Stimulated activated CD8-positive, alpha-beta memory T cell treated with anti-CD3 and anti-CD28 coated beads, Interleukin-2, amount 100 ng/mL, for 1 hour (primary cell): ENCODE measurements at places on chromosomes 11 and 22.

- DNase-seq, result no peak
These were observed 27.8 kb upstream of the CSNK2A3 start for GRCh38 chr11:11380883-11381282.

DNA sequence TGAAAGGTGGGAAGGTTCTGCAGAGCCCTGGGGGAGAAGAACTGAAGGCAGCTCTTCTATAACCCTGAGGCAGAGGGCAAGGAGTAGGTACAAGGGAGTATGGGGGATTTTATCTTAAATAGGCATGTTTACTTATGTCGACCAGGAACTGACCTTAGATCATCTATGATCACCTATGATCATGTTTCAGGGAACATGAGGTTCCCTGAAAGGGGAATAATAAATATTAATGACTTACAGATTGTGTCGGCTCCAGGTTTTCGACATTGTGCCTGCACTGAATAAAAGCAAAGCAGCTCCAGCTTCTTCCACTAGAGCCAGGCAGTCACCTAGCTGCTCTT is 9.9 kb downstream of the GSTP1 start:
- no peak for DNase-seq

- DNase-seq, result no peak
These were observed 2.0 kb upstream of the ANKRD42 start for GRCh38 chr11:83191491-83191890.

DNA sequence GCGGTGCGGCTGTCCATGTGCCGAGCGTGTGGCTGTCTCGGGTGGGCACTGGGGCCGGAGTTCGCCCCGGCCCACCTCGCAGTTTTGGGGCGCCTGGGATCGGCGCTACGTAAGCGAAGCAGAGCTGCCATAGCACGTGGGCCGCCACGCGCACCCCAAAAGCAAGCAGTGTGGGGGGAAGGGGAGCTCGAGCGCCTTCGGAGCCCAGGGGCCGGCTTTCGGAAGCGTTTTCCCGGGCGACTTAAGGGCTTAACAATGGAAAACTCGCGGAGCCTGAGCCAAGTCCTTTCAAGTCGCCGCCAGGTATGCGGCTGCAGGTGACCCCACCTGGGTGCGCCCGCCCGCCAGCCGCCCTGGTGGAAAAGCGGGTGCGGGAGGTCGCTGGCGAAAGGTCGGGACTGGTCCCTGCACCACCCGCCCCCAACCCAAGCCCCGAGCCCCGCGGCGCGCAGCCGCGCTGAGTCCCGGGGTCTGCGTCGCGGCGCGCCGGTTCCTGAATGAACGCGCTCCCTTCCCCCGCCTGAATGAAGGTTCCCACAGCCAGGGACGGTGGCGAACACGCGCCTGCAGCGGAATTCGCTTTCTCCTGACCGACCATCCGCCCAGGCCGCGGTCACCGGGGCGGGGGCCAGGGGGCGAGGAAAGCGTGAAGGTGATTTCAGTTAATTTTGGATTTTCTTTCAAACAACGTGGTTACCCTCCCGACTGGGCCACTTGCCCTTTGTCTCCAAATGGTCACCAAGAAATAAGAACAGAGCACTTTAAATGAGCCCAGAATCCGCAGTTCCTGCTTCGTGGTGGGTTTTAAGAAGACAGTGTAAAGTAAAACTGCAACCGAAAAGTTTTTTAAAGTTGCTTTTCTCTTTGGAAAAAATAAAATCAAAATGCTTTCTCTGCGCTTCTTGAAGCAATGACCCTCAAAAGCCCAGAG is 2.8 kb upstream of the CCND1 start:
- DNase-seq, result no peak

DNA sequence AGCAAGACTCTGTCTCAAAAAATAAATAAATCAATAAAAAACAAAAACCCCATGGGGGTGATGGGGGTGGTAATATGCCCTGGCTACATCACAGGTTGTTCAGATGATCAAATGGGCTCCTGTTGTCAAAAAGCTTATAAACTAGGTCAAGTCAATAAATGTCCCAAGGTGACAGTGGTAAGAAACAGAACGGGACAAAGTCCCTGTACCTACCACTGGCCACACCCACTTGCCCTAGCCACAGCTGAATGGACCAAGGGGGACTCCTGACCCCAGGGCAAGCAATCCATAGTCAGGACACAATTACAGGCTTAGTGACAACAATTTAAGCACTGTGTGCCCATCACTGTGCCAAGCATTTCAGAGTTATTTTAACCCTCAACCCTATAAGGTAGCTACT is 6.0 kb downstream of the NAGA start:
- DNase-seq, result no peak

DNA sequence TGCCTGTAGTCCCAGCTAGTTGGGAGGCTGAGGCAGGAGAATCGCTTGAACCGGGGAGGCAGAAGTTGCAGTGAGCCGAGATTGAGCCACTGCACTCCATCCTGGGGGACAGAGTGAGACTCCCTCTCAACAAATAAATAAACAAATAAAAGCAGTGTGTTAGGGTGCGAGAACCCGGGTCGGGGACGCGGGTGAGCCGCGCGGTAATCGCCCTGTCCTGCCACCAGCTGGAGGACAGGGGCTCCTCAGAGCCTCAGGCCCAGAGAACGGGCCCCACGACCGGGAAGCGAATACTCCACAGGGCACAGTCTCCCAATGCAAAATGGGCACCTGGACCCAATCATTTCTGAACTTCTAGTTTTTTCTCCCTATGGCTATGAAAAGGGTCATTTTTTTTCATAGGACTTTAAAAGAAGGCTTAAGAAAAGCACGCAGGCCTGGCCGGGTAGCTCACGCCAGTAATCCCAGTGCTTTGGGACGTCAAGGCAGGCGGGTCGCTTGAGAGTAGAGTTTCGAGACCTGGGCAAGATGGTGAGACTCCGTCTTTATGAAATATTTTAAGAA is 744 bp upstream of the MCM5 start:
- no peak for DNase-seq

DNA sequence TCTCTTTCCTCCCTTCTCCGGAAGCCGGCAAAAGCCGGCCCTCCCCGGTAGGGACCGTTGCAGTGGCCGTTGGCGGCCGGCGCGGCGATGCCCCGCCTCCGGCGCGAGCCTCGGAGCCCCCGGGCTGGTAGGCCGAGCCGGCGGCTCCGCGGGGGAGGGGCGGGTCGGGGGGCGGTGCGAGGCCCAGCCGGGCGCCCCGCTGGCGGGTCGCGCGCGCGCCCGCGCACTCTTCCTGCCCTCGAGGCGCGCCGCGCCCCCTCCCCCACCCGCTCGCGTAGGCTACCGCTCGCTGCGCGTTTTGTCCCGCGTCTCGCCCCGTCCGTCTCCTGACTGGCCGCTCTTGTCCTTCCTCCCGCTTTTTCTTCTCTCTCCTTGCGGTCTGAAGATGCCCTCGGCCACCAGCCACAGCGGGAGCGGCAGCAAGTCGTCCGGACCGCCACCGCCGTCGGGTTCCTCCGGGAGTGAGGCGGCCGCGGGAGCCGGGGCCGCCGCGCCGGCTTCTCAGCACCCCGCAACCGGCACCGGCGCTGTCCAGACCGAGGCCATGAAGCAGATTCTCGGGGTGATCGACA is 591 bp downstream of the CAPRIN1 start:
- DNase-seq, result peak; percentile 78

- DNase-seq, result no peak
These were observed 3.1 kb upstream of the GSC2 start for GRCh38 chr22:19152942-19153883.

- no peak for DNase-seq
These were observed 3.8 kb downstream of the TPCN2 start for GRCh38 chr11:69052343-69053168.
